ENCODE measurements at places on chromosomes 2 and 18. TPM values are rescaled to one million over a fixed set of nuclear protein-coding genes. Genes with fewer than 3 reads are reported as not detected.
A peak's percentile ranks its signal among the peaks of the same experiment; 100 is the strongest.

- no peak for DNase-seq
Measured at GRCh38 chr2:2868085-2868484, 509.5 kb downstream of the EIPR1 start.

DNA sequence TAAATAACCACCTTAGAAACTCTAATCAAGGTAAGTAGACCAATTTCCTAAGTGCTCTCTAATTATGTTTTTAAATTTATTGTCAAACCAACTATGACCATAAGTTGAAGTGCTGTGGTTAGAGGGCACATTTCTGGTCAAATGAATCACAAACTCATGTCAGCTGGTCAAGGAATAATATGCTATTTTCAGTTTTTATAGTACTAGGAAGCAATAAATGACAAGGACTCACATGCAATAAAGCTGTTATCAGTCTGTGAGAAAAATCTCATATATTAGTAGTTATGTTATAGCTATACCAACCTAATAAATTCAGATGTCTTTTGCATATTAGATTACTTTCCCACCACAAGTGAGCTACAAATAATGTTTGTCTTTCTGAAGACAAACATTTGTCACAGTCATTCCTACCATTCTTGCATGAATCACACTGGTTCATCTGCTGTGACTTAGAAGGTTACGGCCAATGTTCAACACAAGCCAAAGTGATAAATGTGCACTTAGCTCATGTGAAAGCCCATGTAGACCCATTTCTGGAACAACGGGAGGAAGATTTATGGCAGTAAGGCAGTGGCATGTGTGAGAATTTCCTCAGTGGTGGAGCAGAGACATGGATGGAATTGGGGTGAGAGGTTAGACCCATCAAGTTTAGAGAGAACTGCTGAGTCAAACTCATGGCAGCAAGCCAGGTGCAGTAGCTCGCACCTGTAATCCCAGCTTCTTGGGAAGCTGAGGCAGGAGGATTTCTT is 27.4 kb upstream of the CCNYL1 start:
- peak; percentile 43 for DNase-seq

DNA sequence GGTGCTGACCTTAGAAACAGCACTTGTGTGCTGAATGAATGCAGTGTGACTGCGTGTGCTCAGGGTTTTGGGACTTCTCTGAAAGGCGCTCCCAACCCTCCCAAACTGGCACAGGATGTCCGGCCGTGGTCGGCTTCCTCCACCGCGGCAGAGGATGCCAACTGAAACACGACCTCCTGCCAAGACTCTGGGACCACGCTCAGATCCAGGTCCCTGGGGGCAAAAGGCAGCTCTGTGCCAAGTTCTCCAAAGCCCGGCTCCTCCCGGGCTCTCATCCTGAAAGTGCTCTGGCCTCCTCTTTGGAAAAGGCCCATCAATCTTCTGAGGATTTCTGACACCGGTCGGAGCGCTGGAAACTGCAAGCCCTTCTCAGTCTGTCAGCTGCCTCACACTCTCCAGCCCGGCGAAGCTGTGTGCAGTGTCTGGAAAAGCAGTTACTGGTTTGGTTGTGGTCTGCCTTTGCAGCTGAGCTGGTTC is 32.3 kb upstream of the ZBTB7C start:
- peak; percentile 49 for DNase-seq

Gene SF3B1
- 182 TPM for total RNA-seq

Gene ATF2
- total RNA-seq = 58.5 TPM

Gene GCG
- not detected for total RNA-seq

All from MCF 10A (cell line).